ENCODE measurements at places on chromosomes 1 and 21.

GRCh38 chr1:176566004-176566975, 103.3 kb downstream of the PAPPA2 start:
- no peak for DNase-seq

GRCh38 chr1:151165281-151165737, 393 bp downstream of the LYSMD1 start:
- DNase-seq, result no peak

DNA sequence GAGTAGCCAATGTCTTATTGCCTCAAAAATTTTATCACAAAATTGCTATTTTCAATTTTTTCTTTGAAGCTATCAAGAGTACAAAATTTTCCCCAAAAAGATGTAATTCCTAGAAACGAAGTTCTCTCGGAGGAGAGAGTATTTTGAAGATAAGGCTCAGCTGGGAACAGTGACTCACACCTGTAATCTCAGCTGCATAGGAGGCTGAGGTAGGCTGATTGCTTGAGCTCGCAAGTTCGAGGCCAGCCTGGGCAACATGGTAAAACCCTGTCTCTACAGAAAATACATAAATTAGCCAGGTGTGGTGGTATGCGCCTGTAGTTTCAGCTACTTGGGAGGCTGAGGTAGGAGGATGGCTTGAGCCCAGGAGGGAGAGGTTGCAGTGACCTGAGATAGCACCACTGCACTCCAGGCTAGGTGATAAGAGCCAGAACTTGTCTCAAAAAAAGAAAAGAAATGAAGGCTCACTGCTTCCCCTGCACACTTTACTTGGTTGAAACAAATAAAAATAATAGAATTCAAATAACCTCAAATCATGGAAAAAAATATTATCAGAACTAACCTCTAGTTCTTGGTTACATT, 22.2 kb downstream of the TUT4 start:
- no peak for DNase-seq

DNA sequence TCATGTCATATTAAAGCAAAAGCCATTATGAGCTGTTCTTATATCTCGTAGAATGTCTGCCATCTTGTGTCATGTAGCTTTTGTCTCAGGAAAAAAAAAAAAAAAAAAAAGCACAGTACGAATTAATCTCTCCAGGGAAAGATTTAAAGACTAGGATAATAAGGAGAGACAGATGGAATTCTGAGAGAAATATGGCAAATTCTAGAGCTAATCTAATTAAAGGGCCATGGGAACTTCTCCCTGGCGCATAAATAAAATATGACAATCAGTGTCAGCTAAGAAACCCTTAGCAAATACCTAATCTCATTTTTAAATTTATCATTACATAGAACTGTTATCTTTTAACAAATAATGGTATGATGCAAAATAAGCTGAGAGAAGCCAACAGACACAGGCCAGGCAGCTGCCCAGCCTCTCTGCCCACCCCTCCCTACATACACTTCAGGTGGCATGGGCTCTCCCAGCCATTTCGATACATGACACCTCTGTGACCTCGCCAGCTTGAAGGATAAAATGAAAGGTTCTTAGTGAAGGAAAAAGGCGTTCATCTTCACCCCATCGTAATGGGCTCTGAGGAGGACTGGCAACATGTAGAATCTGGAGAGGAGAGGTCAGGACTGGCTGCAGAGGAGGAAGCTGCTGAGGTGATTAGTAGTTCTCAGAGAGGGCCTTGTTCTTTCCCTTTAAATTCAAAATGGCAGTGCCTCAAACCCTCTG, 39.8 kb downstream of the DISC1 start:
- DNase-seq, result no peak

DNA sequence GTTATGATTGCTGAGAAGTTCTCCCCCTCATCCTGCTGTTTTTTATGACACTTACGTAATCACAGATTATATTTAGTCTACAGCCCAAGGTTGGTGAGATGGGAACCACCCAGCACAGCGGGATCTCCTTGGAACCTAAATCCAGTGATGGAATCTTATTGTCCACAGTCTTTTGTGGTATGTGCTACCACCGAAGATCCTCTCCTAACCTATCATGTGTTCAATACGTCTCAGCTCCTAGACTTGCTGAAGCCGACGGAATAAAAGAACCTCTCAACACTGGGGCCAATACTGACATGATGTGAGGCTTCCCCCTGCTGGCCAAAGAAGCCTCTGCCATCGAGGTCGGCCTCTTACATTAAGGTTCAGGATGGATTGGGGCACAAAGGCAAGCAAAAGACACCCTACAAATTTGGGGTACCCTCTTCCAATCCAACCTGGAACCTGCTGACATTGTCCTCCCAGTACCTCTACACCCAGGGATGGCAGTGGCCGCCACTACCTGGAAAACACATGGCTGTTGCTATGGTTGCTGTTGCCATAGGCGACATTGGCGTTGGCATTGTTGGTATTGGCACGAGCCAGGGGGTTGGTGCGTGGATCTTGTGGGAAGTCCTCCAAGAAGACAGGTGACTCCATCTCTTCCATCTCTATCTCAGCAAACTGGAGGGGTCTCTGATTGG, 19.4 kb upstream of the KIF21B start:
- peak; percentile 70 for DNase-seq

GRCh38 chr21:28828981-28829380, 163.7 kb downstream of the LTN1 start:
- DNase-seq, result no peak

- DNase-seq, result no peak
Measured at GRCh38 chr1:3370856-3371703, 83.4 kb upstream of the ARHGEF16 start.

DNA sequence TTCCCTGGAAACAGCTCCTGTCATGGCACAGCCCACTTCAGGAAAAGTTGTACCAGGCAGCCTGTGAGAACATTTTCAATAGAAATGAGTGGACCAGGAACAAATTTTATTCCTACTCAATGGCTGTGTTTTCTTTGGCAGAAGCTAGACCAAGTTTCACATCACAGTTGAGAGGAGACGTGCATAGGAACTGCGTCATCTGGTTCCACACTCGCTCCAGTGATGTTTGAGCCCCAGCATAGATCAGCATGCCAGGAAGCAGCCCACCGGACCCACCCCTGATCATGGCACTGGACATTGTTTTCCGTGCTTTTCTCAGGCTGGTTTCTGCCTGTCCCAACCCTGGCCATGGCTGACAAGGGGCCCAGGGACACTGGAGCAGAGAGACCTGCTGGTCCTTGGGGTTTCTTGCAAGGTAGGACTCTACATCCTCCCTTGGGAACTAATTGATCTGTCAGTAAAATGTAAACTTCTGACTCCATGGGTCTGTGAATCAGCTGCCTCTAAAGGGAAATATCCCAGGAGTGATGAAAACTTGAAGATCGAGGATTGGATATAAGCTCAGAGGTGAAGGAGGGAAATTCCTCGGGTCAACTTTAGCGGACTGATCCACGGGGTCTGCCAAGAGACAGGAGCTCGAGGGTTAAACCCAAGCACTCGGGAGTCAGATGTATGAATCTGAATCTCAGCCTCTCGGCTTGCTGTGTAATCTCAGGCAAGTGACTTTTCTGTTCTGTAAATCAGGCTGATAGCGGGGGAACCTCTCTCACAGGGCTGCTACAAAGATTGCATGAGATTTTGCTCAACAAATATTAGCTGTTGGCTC, 35.7 kb downstream of the NEK2 start:
- DNase-seq, result no peak

DNA sequence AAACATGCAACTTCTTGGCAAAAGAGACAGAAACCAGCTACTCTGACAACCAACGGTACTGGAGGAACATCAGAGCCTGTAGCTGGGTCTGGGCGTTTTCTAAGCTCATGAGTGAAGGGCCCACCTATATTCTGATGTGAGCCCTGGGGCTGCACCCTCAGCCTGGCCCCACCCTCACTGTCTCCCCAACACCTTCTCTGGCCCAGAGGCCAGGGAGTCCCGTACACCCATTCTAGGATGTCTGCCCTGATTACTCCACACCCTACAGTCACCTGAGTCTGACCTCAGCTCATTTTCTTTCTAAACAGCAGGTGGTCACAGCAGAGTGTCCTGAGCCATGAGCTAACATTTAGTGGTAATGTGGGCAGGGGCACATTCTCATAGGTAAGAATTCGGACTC, 439.2 kb downstream of the MATN1 start:
- DNase-seq, result no peak

GRCh38 chr1:89286549-89287180, 14.0 kb upstream of the GBP5 start:
- DNase-seq, result no peak

DNA sequence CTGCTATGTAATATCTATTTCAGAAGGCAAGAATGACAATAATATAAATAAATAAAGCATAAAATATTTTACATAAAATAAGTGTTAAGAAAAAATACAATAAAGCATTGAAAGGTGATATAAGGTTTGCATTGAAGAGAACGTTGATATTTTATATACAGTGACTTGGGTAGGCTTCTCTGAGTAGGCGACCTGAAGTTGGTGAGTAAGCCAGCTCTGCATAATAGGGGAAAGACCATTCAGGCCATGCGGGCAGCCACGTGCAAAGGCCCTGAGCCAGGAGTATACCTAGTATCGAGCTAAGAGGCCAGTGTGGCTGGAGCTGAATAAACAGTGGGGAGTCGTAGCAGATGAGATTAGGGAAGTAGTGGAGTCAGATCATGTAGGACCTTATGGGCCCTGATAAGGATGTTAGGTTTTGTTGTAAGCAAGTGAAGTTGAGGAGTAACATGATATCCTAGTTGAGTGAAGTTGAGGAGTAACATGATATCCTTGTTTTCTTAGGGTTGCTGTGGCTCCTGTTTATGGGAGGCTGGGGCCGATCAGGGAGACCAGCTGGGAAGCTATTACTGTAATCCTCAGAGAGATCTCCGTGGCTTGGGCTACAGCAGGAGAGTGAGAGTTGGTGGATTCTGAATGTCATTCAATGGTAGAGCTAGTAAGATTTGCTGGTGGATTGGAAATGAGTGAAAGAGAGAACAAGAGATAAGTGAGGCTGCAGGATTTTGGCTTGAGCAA, 22.0 kb downstream of the KCNK1 start:
- no peak for DNase-seq

- DNase-seq, result no peak
Measured at GRCh38 chr21:31753949-31754707, 22.2 kb upstream of the SCAF4 start.

DNA sequence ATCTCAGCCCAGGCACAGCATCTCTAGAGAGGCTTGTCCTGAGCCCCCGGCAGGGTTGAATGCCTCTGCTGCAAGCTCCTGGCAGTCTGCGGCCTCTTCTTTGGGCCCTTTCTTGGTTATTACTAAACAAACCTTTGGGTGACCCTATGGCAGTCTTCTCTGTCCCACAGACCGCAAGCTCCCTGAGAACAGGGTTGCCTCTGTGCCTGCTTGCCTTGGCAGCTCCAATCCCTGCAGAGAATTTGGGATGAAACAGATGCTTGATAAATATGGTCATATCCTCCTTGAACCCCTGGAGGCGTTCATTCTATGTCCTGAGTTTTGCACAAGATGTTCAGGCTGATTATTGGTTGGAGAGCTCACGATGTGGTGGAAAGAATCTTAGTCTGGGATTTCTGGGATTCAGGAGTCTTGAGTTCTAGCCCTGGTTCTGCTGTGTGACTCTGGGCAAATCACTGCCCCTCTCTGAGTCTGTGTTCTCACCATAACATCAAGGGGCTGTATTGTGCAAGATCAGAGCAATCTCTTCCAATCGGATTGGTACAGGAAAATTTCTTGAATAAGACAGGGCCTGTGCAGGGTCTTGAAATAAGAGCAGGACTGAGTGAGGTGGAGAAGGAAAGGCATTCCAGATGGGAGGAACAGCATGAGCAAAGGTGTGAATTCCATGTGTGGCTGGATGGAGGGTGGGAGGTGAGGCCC, 49.6 kb downstream of the EDN2 start:
- no peak for DNase-seq
